DMS79 (cell line): ENCODE measurements at places on chromosomes 2 and 18.

DNA sequence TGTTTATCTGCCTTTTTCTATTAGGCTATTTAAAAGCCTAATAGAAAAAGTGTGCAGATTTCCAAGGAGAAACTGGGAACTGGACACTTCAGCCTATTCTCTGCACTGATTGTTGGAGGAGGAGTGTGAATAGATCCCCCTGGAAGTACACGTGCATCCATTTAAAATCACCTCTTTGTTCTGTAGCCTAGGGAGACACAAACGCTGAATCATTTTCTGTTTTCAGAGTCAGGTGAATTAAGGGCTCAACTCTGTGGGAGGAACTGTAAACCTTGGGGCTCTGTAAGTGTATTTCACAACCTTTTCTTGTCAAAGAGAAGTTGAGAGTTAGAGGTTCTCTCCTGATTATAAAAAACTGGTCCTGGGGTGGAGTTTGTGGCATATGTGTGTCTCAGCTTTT lies 159.7 kb downstream of the SPAG16 start:
- no peak for DNase-seq

- no peak for DNase-seq
Observed at GRCh38 chr2:18957909-18958308, 368.5 kb upstream of the NT5C1B start.

DNA sequence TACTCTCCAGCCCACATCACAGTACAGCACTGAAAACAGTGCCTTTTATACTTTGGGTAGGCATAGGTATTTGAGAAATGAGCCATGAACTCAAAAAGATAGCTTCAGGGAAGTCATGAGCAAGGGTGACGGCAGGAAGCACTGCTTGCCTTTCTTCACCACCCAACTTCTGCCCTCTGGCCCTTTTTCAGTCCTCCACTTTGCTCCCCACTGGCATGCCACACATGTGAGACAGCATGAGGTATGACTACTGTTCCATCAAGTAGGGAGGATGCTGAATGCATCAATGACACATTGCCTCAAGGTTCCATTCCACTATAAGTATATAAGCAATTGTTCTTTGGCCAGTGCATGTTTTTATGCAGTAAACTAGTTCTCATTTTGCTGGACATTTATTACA lies 373.0 kb downstream of the NRXN1 start:
- DNase-seq, result no peak

GRCh38 chr2:241088376-241088775 lies 13.7 kb downstream of the MTERF4 start:
- no peak for DNase-seq

- no peak for DNase-seq
Observed at GRCh38 chr2:145161656-145162055, 641.7 kb upstream of the ZEB2 start.

DNA sequence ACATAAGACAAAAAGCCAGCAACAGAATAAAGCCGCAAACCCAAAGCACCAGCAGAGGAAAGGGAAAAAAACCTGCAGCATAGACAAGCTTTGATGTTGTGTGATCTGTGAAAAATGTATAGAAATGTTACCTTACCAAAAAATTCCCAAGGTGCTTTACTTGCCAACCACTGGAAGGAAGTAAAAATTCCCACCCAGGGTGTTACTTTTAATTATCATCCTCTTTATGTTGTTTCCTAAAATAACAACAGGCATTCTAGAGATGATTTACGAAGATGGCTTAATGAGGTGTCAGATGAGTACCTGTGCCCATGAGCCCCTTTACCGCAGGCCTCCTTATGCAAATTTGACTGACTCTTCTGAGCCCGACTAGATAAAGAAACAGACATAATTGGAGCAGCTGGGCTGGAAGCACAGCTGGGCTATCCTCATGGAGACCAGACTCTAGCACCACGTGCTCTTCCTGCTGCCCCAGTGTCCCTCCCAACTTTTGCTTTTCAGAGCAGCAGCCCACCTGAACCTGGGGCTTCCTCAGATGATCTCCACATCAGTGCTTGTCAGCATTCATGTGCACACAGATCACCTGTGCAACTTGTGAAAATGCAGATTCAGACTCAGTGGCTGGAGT lies 41.5 kb downstream of the SRSF7 start:
- no peak for DNase-seq

GRCh38 chr2:205868773-205869333 lies 186.6 kb downstream of the NRP2 start:
- no peak for DNase-seq
